ENCODE measurements at places on chromosomes 5 and 9.

GRCh38 chr5:115840873-115841272, 492 bp downstream of the ATG12 start:
- no peak for DNase-seq

DNA sequence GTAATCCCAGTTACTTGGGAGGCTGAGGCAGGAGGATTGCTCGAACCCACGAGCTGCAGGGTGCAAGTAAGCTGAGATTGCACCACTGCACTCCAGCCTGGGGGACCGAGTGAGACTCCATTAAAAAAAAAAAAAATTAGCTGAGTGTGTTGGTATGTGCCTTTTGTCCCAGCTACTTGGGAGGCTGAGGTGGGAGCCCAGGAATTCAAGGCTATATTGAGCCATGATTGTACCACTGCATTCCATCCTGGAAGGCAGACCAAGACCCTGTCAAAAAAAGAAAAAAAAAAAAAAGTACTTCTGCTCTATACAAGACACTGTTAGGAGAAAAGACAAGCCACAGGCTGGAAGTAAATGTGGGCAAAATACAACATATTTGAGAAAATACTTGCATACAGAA, 68.5 kb upstream of the FBXW11 start:
- no peak for DNase-seq

GRCh38 chr9:101574731-101575333, 19.9 kb downstream of the PPP3R2 start:
- DNase-seq = no peak

DNA sequence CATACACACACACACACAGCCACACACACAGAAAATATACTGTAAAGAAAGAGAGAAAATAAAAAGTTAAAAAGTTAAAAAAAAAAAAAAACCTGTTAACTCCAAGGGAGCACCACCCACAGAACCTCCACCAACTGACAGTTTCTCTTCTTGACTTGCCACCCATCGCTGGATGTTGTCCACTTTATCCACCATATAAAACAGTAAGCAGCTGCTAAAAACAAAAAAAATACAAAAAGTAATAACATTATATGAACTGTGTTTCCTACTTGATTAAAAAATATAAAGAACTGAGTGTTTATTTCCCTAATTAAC, 1.2 kb downstream of the PURA start:
- DNase-seq = no peak

DNA sequence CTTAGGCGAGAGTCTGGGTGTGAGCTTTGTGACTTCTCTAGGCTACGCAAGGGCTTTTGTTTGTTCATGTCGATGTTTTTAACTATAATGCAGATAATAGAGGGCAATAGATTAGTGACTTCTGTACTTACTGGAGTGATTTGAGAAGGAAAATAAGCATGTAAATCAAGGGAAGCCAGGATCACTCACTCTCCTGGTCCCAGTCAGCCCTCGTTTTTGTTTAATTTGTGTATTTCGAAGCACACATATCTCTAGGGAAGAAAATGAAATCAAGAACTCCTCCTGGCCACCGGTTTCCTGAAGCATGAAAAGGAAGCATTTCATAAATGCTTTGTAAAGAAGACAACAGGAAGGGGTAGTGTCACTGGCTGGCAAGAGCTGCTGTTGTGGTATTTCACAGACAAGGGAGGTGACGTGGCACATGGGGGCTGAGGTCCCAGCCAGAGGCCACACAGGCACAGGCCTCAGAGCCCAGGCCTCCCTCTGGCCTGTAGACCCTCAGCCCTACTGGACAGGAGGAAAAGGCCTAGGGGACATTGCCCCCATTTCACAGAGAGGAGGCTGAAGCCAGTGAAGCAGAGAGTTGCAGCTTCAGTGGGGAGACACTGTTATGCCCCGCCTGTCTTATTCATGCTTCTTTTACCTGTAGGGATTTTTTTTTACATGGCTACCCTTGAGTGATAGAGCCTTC, 34.1 kb downstream of the IRF1 start:
- no peak for DNase-seq

- DNase-seq = no peak
Measured at GRCh38 chr9:78939311-78940065, 632.3 kb upstream of the TLE4 start.

- no peak for DNase-seq
Measured at GRCh38 chr5:57202811-57203210, 29.0 kb downstream of the GPBP1 start.

DNA sequence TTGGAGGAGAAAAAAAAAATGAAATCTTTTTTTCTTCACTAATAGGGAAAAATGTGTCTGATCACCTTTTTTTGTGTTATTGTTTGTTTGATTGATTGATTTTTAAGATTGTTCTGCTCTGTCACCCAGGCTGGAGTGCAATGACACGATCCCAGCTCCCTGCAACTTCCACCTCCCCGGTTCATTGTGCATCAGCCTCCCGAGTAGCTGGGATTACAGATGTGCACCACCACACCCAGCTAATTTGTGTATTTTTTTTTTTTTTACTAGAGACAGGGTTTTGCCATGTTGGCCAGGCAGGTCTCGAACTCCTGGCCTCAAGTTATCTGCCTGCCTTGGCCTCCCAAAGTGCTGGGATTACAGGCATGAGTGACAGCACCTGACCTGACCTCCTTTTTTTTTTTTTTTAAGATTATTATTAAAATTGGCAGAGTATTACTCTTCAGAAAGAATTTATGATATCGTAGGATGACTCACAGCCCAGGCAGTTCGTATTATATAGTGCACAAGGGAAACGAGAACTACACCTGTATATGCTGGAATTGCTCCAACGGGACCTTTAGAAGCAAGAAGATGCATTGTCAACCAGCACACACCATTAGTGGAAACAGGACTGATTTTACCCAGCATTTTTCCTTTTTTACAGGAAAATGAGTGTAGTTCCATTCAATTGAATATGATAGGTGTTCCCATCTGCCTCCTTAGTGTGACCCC, 27.7 kb downstream of the FUBP3 start:
- no peak for DNase-seq

GRCh38 chr5:171810227-171810626, 24.6 kb downstream of the SMIM23 start:
- DNase-seq = no peak

DNA sequence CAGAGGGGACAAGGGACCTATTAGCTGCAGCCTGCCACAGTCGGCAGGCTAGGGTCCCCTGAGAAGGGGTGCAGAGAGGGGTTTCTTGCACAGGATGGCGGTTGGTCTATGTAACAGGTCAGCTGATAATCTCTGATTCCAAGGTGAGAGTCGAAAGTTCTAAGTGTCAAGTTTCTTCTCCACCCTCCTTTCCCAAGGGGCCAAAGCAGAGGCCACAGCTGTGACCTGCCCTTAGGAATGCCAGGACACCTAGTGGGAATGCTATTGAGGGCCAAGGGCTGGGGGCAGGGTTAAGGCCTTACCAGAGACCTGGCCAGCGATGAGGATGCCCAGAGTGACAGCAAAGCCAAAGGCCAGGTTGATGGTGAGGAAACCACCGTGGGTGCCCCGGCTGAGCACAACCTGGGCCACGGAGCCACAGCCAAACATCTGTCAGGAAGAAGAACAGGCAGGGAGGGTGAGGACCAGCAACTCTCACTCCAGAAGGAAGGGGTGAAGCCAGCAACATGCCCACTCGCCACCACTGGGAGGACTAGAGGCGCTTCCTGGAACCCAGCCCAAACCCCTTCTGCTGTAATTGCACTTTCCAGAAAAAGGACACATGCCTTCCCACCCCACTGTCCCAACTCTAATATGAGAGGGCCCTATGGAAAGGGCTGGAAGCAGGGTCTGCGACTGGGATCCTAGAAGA, 3.8 kb downstream of the AQP3 start:
- no peak for DNase-seq

DNA sequence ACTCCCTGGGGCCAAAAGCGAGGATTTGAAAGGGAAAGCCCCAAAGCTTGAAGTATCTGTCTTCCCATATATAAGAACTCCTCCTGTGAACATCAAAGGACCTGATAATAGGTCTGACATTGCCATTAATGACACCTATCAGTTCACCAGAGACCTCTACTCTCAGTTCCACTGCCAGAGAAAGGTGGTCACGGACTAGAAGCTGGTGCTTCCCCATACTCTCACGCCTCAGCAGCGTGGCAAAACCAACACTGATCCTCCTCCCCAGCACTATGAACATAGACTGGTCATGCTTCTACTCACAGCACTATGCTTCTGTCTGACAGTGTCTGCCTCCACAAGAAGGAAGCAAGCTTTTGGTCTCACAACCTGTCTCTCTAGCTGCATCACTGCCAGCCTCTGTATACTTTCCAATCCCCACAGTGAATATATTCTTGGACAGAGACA, 37.9 kb downstream of the NRG2 start:
- no peak for DNase-seq

DNA sequence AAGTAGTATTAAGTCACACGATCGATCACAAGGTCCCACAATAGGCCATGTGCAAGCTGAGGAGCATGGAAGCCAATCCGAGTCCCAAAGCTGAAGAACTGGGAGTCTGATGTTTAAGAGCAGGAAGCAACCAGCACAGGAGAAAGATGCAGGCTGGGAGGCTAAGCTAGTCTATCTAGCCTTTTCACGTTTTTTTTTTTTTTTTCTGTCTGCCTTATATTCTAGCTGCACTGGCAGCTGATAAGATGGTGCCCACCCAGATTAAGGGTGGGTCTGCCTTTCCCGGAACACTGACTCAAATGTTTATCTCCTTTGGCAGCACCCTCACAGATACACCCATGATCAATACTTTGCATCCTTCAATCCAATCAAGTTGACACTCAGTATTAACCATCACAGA, 6.5 kb downstream of the PPIP5K2 start:
- DNase-seq = no peak

- no peak for DNase-seq
Measured at GRCh38 chr5:30343707-30344106, 849.8 kb upstream of the CDH6 start.

DNA sequence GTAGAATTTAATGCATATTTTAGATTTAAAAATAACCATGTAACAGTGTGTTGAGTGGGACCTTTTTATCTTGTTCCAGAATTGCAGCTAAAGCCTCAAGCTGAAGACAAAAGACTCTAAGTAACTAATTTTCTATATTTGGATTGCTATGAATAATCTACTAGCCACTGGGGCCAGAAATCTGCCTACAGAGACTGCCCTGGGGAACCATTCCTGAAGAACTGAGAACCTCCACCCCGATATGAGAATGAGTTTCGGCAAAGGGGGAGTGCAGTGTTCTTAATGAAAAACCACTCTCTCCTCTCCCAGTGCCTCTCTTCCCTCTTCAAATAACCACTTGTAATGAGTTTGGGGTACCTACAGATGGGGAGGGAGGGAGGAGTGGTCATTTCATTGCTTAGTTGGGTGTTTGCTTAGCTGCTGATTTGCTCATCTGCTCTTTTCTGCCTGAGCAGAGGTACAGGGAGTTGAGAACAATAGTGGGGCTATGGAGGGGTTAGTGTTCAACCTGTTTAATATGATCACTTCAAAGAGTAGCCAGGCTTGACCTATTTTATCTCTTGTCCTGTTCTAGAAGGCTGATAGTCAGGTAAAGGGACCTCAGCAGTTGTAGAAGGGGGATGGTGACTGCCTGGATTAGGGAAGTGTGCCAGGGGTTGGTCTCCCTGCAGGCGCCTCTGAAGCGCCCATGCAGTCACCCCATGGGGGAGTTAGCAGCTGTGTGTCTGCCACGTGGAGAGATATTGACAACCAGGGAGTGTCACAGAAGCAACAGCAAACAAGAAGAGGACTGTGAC, 47.7 kb downstream of the ATG10 start:
- no peak for DNase-seq

DNA sequence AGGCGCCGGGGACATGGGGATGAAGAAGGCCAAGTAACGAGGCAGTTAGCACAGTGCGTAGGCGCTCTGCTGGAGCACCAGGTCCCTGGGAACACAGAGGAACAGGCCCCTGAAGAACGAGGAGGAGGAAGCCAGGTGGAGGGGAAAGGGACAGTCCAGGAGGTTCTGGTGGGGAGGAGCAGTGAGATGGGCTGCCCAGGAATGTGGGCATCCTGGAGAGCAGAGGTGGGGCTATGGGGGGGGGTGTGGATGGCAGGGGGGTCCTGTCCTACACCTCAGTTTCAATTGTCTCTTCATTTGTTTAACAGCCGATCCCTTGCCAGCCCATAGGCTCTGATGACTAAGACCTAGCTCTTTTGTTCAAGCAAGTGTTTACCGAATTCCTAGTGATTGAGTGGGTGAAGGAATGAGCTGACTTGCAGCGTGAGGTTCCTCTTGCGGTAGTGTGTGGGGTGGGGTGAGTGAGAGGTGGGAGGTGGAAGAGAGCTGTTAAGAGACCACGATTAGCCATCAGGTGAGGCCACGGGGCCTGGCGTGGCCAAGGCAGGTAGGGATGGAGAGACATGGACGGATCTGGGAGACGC, 8.4 kb upstream of the PHYHD1 start:
- DNase-seq = no peak

GRCh38 chr9:99340281-99340680, 118.2 kb downstream of the SEC61B start:
- no peak for DNase-seq

- DNase-seq = no peak
Measured at GRCh38 chr5:154947778-154948177, 6.9 kb downstream of the MRPL22 start.

DNA sequence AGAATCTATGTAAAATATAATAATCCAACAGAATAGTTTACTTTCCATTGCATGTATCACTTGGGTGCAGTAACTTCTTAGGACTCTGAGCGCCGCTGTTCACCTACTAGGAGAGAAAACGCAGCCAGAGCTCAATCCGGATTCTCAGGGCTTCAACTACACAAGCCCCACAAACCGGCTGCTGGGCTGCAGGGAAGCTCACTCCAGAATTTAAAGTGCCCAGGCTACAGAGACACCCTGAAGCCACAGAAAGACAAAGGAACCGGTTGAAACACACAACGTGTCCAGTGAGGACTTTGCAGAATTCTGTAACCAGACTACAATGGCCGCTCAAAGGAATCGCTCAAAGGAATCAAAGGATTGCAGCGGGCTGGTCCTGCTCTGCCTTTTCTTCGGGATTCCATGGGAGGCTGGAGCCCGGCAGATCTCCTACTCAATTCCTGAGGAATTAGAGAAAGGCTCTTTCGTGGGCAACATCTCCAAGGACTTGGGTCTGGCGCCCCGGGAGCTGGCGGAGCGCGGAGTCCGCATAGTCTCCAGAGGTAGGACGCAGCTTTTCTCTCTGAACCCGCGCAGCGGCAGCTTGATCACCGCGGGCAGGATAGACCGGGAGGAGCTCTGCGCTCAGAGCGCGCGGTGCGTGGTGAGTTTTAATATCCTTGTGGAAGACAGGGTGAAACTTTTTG, at the start of gene PCDHGA10:
PCDHGA10 (plus strand) TSS at position 134 of the 686 bp plus-strand sequence; CDS start at position 323, 189 bp downstream.
- DNase-seq = no peak

Measured in stimulated activated CD4-positive, alpha-beta T cell treated with anti-CD3 and anti-CD28 coated beads, Interleukin-15, amount 100 ng/mL, for 1 hour (primary cell).